ENCODE measurements at places on chromosomes 4 and X.

- DNase-seq: no peak
These were observed 1735.1 kb downstream of the PCDH7 start for GRCh38 chr4:32455231-32455630.

- no peak for DNase-seq
These were observed 4.5 kb downstream of the RAB39B start for GRCh38 chrX:155259752-155260151.

- DNase-seq: no peak
These were observed 52.6 kb upstream of the PDHA1 start for GRCh38 chrX:19291086-19291485.

DNA sequence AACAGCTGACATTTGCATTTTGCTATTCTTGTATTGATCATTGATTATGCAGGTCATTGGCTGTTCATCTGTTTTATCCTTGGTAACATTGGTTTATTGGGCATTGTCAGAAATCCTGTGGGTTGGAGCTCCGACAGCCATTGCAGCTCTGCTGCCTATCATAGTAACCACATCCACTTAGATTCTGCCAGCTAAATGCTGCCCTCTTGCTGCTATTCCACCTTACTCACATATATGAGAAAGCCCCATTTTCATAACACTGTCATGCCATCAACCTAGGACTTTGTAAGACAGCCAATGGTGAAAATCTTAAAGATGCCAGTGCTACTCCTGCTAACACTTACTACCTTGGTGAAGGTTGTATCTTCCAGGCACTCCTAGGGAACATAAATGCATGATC lies 187.3 kb upstream of the CXCL13 start:
- DNase-seq: no peak

DNA sequence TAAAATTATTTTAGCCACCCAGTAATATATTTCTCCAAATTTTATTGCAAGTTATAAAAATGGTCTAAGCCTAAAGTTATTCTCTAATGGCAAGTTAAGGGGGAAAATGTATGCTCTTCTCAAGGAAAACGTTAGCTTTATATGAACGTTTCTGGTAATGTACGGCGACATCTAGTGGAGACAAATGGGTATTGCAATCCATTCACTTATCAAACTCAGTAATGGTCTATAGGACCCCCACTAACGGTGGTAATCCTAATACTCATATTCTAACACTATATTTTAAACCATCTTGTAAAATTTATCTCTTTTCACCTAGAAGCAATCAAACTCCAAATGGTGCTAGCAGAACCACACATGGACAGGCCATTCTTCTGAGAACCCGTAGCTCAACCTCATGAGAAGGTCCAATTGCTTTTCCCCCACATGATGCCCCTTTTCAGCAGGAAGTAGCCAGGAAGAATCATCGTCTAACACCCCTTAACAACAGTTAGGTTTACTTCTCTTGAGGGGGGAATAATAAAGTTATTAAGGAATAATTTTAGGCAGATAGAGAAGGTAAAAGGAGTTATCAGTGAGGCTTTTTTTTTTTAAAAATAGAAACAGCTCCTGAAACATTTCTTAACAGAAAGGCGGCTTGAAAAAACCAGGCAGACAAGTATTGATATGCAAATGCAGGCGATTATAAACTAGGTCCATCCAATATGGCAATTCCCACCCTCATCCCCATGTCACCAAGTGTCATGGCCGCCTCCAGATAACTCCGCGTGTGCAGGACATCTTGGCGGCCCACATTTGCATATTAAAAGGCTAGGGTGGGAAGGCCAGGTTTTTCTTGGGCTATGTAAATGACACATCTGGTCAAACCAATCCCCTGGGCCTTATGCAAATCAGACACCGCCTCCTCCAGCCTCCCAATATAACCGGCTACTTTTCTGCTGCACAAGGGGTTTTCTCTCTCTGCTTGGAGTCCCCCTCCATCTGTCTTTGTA lies 35.0 kb downstream of the NUDT11 start:
- DNase-seq: peak; percentile 28

DNA sequence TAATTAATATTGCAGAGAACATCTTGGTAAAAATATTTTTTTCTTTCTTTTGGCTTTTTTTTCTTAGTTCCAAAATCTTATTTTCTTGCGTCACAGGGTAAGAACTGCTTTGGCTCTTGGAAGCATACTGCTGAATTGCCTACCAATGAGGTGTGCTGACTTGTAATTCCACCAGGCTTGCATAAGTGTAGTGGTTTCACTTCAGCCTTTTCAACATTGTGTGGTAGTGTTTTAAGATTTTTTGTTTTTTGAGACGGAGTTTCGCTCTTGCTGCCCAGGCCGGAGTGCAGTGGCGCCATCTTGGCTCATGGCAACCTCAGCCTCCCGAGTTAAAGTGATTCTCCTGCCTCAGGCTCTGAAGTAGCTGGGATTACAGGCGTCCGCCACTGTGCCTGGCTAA lies 42.4 kb downstream of the N4BP2 start:
- no peak for DNase-seq

DNA sequence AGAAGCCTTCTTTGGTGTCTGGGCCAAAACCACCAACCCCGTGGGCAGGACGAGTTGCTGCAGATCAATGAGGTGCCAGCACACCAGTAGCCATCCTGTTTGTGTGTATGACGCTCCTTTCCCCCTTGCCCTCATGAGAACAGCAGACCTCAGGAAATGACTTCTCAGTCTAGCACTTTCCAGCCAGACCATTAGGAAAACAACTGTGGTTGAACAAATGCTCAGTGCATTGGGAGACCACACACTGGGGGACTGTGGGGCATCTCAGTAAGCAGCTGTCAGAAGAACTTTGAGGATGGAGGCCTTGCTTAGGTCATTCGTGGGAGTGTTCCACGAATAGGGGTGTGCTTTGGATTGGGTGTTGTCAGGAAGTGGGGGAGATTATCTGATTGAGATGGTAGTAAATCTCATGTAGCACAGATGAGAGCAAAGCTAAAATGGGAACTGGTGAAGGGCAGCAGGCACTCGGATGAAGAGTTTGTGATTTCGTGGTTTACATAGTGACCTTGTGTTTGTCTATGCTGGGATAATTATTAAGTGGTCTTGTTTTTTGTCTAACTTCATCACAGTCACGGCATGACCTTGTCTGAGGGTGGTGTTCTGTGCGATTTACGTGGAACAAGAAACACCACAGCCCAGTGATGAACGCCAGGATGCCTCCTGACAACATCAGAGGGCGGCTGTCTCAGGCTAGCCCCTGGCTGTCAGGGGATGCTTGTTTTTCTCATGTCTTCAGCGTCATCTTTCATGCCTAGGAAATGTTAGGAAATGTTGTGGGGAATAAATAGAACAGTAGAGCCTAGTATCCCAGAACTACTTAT lies 70.1 kb downstream of the USP46 start:
- no peak for DNase-seq

Data from WTC11 (cell line).